Activated CD8-positive, alpha-beta memory T cell treated with anti-CD3 and anti-CD28 coated beads, Interleukin-2, amount 10 ng/mL, durations not matched to agents 7 days and 5 days (primary cell): ENCODE measurements at places on chromosomes 1 and 21. TPM values are rescaled to one million over a fixed set of nuclear protein-coding genes. Genes with fewer than 3 reads are reported as not detected.

HSD3B1 gene
- total RNA-seq, result not detected

RNU1-2 gene
- total RNA-seq, result 922 TPM

HAO2 gene
- not detected for total RNA-seq

NEK2 gene
- 48.4 TPM for total RNA-seq

SLAMF8 gene
- 1.5 TPM for total RNA-seq

LCE1F gene
- total RNA-seq, result not detected

CLCA2 gene
- not detected for total RNA-seq

DCDC2B gene
- 0.16 TPM for total RNA-seq

CHD5 gene
- total RNA-seq, result 1.1 TPM

IGSF21 gene
- total RNA-seq, result not detected

PLA2G2D gene
- not detected for total RNA-seq

TMEM61 gene
- not detected for total RNA-seq

IPP gene
- 12.3 TPM for total RNA-seq

SPRR3 gene
- not detected for total RNA-seq

SERTAD4 gene
- not detected for total RNA-seq

ISG15 gene
- total RNA-seq, result 986 TPM

TNFRSF9 gene
- 68.1 TPM for total RNA-seq

RPE65 gene
- total RNA-seq, result not detected

LIPI gene
- not detected for total RNA-seq

AIM2 gene
- total RNA-seq, result 14.1 TPM

CRYAA gene
- total RNA-seq, result not detected

ADAMTS5 gene
- not detected for total RNA-seq
